CD8-positive, alpha-beta memory T cell (primary cell): ENCODE measurements at places on chromosomes 5 and 9.

DNA sequence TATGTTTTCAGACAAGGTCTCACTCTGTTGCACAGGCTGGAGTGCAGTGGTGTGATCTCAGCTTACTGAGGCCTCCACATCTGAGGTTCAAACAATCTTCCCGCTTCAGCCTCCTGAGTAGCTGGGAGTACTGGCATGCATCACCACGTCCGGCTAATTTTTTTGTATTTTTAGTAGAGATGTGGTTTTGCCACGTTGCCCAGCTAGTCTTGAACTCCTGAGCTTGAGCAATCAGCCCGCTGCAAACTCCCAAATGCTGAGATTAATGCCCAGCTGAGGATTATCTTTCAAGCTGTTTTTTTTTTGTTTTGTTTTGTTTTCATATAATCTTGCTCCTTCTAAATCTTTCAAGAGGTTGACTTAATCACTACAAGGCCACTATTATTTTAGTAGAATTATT lies 47.3 kb upstream of the SLC28A3 start:
- no peak for DNase-seq

GRCh38 chr9:127492616-127493015 lies 41.3 kb downstream of the LRSAM1 start:
- DNase-seq: no peak

- DNase-seq: no peak
These were observed 10.9 kb downstream of the GPR107 start for GRCh38 chr9:130064621-130065020.

- no peak for DNase-seq
These were observed 97.9 kb upstream of the MAMDC2 start for GRCh38 chr9:69945671-69946141.

DNA sequence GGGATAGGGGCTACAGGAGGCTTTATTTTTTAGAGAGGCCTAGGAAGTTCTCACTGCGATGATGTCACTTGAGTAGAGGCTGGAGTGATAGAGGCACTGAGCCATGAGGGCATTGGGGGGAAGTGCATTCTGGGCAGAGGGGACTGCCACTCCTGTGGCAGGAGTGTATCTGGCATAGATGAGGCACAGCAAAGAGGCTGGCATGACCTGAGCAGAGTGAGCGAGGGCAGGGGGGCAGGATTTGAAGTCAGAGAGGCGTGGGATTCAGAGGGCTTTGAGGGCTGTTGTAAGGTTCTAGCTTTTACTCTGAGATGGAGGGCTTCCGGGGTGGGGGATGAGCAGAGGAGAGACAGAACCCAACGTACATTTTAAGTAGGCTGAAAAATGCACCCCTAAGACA lies 91.9 kb upstream of the SH3PXD2B start:
- DNase-seq: no peak

DNA sequence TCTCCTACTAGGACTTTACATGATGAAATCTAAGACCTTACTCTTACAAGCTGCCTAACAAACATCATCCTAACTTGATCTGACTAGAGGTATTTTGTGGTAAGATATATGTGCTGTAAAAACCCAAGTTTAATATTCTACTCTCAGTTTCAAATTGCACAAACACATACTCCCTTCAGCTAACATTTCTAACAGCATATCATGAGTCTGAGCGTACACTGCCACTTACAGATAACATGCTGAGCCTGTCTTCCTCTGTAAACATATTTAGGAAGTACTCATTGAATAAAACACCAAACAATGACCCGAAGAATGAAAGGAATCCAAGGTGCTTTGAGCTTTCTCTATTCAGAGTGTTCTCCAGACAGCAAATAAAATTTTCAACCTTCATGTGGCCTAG lies 7.9 kb upstream of the ESM1 start:
- DNase-seq: no peak

DNA sequence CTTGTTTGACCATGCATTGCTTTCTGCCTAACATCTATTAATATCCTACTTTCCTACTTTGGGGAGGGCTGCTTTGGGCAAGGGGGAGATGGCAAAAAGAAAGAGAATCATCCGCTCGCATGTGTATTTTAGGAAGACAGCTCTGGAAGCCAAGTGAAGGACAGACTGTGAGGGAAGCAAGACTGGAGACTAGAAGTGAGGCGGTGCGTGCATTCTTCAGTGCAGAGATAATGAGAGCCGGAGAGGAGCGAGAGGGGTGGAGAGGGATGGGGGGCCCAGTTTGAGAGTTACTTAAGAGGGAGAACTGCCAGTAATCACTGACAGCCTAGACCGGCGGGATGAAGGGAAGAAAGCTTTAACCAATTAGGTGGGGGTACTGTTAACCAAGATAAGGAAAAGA lies 151.7 kb upstream of the RAPGEF1 start:
- no peak for DNase-seq

DNA sequence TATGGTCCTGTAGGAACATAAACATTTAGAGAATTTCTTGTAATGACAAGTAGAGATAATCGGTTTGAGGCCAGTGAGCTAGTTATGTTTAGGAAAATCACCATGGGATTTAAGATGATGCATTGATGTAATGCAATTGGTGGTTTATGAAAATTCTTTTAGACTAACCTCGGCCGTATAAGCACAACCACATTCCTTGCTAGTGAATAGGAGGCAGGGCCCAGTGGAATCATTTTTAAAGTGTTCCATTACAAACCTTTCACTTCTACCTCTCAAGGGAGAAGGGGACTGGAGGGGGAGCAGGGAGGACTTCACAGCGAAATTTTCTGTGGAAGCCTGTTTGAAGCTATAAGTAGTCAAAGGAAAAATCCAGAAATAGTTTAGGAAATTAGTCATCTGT lies 71.8 kb upstream of the NFIL3 start:
- DNase-seq: no peak

DNA sequence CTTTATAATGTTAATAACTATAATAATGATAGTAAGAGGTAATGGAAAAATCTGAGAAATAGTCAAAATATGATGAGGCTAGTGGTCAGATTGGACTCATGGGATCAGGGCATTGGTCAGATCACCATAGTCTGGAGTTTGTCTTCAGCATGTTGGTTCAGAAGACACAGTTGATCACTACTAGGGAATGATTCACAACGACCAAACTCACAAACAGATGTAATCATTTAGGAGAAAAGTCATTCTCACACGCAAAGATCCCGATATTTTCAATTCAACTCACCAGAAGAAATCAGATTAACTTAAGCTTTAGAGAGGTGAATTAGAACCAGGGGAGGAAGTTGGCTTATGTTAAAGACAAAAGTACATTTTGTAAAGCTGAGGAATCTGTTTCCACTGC lies 131.8 kb downstream of the LURAP1L start:
- DNase-seq: no peak

- DNase-seq: no peak
These were observed 4.7 kb downstream of the PAX5 start for GRCh38 chr9:37029304-37029775.

DNA sequence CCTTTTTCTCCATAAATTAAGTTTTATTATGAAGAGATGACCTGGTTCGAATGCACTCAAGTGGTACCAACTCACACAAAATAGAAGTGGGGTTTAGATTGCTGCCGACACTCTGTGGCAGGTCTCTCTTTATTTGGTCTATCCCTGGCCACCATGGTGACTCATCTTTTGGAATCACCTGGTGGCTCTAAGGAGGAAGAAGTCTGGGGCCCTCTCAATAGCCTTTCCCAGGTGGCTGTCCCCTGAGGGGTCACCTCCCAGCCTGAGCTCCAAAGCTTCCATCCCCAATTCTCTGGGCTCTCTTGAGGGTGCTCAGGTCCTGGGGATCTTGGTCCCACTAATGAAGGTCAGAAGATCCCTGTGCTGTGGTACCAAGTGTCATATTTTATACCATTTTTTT lies 136.8 kb downstream of the MVB12B start:
- no peak for DNase-seq

DNA sequence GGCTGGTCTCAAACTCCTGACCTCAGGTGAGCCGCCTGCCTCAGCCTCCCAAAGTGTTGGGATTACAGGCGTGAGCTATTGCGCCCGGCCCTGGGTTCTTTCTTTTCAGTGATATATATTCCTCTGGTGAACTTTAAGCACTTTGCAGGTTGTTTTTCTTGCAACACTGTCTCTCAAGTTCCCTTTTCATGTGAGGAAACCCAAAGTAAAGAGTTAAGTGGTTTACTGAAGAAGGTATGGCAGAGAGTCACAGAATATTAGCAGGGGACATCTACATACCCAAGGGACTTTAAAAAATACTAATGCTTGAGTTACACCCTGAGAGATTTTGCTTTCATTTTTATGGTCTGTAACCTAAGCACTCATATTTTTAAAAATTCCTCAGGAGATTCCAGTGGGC lies 6.7 kb upstream of the GAPT start:
- no peak for DNase-seq

DNA sequence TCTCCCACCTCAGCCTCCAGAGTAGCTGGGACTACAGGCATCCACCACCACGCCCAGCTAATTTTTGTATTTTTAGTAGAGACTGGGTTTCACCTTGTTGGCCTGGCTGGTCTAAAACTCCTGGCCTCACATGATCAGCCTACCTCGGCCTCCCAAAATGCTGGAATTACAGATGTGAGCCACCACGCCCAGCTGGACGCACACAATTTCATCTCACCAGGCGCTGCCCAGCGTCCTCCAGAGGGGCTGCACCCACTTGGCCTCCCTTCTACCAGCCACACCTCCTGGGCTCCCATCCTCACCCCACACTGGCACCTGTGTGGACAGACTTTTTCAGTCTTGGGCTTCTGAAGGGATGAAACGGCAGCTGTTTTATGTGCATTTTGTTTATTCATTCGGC lies 3.8 kb upstream of the EXOC3 start:
- no peak for DNase-seq

- no peak for DNase-seq
These were observed 340.9 kb downstream of the EFNA5 start for GRCh38 chr5:107329850-107330249.

DNA sequence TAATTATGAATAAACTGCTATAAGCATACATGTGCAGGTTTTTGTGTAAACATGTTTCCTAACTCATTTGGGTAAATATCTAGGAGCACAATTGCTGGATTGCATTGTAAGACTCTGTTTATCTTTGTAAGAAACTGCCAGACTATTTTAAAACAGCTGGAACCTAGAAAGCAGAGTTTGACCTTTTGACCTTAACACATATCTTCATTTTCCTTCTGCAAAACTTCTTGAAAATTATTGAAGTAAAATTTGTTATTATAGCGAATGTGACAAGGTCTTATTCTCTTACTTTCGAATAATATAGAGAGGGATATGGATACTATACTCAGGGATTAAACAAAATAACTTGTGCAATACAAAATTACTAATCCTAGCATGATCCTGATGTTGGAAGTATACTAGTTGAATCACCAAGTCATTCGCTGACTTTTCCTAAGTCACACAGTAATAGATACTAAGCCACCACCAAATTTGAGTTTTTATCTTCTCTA lies 3.2 kb upstream of the ANXA1 start:
- no peak for DNase-seq

GRCh38 chr5:149413477-149414210 lies 34.6 kb upstream of the IL17B start:
- no peak for DNase-seq

DNA sequence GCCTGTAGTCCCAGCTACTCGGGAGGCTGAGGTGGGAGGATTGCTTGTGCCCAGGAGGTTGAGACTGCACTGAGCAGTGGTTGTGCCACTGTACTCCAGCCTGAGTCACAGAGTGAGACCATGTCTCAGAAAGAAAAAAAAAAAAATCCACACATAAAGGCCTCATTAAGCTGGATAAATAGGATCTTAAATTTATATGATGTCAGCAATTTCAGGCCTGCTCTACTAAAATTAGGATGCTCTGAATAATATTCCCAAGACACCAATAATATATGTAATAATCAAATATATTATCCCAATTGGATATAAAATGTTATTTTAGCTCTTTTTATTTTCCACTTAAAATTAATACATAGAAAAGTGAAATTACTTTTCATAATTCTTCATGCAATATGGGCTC lies 43.6 kb downstream of the NLN start:
- DNase-seq: no peak

DNA sequence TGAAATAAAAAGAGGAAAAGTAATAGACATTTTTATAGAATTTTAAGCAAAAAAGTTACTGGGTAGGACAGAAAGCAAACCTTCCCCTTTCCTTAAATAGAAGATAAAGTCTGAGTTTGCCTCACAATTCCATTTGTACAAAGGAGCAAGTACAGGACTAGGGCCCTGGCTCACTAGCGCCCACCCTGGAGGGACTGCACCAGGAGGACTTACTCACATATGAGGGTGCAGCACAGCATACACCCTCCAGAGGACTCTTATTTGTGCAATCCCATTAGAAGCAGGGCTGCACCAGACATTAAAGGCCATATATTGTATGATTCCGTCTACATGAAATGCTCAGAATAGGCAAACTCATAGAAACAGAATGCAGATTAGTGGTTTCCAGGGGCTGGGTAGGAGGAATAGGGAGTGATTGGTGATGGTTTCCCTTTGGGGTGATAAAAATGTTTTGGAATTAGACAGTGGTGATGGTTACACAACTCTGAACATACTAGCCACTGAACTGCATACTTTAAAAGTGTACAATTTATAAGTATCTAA lies 4.5 kb downstream of the REEP5 start:
- no peak for DNase-seq

GRCh38 chr5:76744632-76745031 lies 28.7 kb downstream of the F2R start:
- no peak for DNase-seq

- peak; percentile 62 for DNase-seq
These were observed at the start of gene ARHGEF39 for GRCh38 chr9:35664531-35665470. TSS of gene ARHGEF39 (minus strand) at chr9:35665195. CDS start at chr9:35665169, 26 bp downstream.

DNA sequence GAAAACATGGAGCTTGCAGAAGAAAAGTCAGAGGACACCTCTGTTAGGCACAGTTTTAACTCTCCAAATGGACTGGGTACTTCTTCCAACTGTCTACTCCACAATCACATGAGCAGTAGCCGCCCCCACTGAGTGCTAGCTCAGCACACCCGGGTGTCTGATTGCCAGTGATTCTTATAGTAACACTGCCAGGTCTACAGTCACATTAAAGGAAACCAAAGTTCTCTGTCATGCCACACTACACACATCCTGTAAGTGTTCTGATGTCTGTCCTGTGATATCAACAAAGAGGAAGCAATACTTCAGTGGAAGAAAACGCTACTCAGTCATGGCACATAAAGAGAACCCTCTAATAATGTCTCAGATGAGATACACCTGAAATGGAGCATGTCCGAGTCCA lies at the start of gene HAVCR2:
Gene HAVCR2 (minus strand): TSS at position 69 of the 400 bp plus-strand sequence. CDS start 61 bp downstream, at position 8.
- peak; percentile 57 for DNase-seq

DNA sequence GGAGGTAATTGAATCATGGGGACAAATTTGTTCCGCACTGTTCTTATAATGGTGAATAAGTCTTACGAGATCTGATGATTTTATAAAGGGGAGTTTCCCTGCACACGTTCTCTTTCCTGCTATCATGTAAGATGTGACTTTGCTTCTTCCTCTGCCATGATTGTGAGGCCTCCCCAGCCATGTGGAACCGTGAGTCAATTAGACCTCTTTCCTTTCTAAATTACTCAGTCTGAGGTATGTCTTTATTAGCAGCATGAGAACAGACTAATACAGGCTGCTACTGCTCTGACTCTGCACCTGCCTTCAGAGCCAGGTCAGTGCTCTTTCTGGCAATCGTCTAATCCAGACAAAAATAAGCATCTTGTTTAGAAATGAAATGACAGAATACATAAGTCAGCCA lies 479.2 kb upstream of the TUSC1 start:
- no peak for DNase-seq
